ENCODE measurements at places on chromosomes 7 and 10.

- no peak for DNase-seq
Observed at GRCh38 chr10:93090619-93091018, 16.9 kb downstream of the CYP26A1 start.

- no peak for DNase-seq
Observed at GRCh38 chr7:159207393-159207792, 62.7 kb upstream of the VIPR2 start.

DNA sequence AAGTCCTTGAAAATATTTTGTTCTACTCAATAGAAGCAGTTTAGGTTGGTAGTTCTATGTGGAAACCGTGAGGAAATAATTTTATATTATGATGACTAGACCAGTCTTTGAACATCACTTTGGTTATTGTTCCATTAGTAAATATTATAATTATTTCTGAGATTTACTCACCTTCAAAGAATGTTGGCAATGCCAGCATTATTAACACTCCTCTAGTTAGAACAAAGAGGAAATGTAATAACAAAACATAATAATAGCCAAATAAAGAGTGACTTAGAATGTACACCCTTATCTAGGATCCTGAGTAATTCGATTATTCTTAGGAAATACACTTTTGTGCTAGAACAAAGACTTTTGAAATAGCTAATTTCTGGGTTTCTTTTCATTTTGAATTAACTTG lies 121.1 kb downstream of the CFTR start:
- DNase-seq = no peak

DNA sequence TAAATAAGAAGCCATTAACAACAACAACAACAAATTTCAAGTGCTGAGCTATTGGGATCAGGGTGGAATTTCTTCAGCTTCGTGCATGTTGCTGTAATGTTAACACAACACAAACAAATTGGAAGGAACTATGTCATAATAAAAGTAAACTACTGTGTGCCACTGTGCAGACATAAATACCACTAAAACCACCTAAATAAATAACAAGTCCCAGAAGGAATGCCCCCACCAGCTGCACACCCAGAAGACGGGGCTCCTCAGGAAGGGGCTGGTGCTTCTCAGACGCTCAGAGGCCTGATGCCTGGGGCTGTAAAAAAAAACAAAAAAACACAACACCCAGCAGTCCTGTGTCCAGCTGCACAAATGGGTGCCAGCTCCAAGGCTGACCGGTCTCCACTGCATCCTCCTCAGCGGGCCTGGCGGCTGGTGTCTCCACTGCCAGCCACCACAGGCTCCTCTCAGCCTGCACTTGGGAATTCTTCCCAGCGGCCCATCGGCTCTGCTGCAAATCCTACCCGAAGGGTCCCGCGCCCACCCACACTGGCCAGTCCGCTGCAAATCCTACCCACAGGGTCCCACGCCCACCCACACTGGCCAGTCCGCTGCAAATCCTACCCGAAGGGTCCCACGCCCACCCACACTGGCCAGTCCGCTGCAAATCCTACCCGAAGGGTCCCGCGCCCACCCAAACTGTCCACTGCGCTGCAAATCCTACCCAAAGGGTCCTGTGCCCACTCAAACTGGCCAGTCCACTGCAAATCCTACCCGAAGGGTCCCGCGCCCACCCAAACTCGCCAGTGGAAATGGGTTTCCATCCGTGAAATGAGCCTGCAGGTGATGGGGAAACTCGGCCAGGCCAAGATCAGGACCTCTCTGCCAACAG lies 35.8 kb upstream of the DNAAF5 start:
- DNase-seq = no peak

DNA sequence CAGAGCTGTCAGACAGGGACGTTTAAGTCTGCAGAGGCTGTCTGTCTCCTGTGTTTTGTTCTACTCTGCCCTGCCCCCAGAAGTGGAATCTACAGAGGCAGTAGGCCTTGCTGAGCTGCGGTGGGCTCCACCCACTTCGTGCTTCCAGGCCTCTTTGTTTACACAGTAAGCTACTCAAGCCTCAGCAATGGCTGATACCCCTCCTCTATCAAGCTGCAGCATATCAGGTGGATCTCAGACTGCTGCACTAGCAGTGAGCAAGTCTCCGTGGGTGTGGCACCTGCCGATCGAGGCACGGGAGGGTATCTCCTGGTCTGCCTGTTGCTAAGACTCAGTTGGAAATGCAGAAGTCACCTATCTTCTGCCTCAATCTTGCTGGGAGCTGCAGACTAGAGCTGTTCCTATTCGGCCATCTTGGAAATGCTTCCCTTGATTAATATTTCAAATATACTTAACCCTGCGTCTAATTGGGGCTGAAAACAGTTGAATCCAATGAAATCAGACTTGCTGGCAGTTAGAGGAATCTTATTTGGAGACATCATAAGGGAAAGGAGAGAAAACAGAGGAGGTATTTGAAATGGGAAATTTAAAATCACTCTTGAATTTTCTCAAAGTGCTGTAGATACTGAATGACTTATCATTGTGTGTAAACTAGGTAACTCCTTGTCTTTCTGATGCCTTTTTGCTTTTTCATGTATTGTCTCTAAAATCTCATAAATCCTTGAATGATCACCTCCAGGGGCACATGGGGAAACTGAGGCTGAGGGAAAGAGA lies 13.8 kb upstream of the CYP3A5 start:
- no peak for DNase-seq

- DNase-seq = no peak
Observed at GRCh38 chr10:102540023-102540422, 36.3 kb downstream of the SUFU start.

DNA sequence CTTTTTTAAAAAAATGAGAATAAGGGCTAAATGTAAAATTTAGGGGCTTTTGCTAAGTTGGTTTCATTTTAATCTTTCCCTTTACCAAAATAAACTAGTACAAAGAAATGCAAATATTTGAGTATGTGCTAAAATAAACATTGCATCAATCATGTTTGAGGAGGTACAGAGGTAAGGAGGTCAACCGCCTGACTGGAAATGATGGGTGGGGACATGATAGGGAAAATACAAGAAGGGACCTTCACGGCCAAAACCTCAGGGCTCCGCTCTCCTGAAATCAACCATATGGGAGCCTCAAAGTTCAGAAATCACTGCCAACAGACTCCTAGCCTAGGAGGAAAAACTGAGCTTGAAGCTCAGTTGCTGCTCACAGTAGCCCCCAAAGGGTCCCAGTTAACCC lies 207.6 kb downstream of the AHR start:
- no peak for DNase-seq

- peak; percentile 37 for DNase-seq
Observed at GRCh38 chr10:36023939-36024338, 381.8 kb upstream of the FZD8 start.

DNA sequence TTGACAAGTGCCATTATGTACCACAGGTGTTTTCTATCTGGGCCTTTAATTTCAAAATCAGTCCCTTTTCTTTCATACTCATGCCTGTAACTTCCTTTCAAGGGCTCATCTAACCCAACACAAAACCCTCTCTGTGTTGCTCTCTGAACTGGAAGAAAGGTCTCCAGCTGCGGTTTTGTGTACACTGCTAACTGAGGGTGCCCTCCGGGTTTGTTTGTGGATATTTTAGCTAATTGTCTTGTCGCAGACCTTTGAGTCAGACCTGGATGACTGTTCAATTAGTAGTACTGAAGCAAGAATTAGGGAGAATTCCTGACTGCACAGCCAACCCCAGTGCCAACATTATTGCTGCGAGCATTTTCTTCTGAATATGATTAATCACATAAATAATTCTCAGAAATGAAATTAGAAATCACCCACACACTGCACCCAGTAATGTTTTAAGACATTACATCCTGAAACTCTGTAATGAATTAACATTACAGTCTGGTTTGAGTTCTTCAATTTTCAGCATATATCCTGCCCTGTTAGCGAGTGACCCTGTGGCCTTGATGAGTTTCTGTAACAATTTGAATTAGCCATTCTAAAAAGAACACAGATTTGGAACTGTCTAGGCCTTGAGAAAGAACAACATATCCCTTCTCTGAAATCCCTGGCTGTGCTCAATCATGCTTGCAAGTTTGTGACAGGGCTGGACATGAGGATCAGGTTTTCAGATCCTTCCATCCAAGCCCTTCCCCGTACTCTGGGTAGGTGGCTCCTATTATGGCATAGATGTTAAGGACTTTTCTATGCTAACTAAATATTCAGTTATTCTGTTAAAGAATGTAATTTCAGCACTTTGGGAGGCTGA lies 460.1 kb downstream of the PLXDC2 start:
- DNase-seq = no peak

GRCh38 chr10:52249850-52250395 lies 64.2 kb upstream of the DKK1 start:
- DNase-seq = no peak

- no peak for DNase-seq
Observed at GRCh38 chr7:92997719-92998118, 120.1 kb downstream of the SAMD9 start.

DNA sequence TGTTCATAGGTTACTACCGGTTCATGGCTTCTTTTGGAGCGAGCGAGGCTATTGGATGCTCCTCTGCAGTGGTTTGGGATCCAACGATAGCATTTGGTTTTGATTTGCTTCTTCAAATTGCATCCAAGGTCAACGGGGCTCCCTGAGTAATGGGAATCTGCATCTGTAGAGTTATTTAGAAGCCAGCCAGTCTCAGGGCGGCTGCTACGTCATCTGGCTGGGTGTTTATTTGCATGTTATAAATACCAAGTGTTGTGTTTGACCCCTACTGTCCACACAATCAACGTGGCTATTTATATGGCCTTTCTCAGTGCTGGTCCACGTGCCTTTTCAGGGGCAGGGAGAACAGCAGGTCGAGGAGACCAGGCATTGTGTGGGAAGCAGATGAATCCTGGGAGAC lies 137.7 kb downstream of the PRPF18 start:
- DNase-seq = no peak

DNA sequence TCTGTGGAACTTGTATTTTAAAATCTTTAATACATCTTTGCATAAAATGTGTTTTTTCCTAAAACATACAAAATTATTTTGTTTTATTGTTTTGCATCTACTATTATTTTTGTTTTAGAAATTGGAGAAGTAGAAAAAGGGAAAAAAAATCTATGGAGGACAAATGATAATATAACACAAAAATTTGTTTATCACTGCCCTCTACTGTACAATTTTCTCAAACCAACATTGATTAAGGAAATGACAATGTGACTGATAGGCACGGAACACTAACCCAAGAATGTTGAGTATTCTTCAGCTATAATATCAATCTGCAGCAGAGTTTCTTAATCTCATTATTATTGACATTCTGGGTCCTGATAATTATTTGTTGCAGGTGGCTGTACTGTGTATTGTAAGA lies 9.5 kb upstream of the ING3 start:
- no peak for DNase-seq

DNA sequence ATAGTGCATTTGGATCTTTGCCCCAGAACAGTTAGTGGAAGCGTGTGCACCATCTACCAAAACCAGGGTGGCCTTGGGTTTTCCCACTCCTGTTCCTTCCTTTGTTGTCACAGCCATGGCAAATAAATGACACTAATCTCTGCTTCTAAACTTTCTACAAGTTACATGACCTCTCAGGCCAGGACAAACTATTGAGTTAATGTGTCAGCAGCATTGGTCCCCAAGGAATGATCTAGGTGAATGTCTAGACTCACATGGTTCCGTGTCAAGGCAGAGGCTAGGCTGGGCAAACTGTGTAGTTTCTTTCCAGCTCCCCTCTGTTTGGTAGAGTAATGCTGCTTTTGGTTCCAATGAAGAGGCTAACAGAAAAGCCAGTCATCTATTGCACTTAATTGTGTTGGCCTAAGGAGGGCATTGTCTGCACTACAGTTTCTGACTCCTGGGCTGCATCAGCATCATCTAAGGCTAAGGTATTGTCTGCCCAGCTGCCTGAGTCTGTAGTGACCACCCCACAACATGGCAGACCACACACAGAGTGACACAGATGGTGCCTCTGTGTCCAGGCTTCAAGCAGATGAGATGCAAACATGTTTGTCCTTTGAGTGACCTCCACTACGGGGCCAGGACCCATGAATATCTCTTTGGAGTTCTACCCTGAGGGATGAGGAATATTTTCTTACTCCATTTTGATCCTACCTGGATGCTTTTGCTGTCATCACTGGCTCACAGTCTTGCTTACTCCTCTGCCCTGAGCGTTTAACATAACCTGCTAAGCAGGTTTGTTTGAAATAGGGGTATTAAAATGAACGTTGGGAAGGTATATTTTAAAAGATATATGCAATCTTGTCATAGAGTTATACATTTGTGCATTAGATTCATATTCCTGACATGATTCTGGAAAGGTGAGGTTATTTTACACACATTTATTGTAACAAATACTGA lies 1.7 kb downstream of the CYP3A4 start:
- no peak for DNase-seq

- DNase-seq = no peak
Observed at GRCh38 chr10:18402853-18403252, 248.5 kb downstream of the NSUN6 start.

DNA sequence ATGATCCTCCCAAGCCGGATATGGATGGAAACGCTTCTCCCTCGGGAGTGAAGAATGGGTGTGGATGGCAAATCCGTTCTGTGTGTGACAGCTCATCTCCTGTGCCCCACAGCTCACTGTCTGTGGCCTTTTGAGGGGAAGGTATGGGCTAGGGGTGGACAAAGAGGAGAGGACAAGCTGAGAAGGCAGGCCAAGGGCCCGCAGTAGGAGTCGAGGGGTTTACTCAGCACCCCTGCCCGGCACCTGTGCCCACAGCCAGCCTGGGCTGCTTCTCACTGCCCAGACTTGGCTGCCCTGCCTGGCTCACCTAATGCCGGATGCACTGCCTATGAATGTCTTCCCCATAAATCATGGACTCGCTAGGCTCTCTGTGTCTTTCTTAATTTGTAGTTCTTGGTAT lies 503.8 kb downstream of the TCERG1L start:
- DNase-seq = no peak

GRCh38 chr10:47361293-47361692 lies 13.1 kb downstream of the RBP3 start:
- no peak for DNase-seq

DNA sequence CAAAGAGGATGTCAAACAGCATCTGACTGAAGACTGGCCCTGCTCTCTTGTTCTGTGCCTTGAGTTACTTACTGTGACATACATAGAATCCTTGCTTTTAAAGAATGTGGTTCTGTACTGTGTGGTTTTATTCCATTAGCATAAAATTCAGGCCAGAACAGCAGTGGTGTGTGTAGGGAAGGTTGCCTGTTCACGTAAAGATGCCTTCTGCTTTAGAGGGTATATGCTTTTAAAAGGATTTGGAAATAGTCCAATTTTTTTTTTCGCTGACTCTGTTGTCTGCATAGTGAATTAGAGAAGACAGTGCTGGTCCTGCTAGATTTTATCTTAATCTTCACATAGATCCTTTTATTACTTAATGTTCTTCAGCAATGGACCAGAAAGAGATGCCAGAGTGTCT lies 470.8 kb upstream of the SEMA3A start:
- no peak for DNase-seq

GRCh38 chr7:50298811-50299562 lies 5.5 kb upstream of the IKZF1 start:
- DNase-seq = no peak

GRCh38 chr10:108850138-108850854 lies 1073.0 kb downstream of the XPNPEP1 start:
- DNase-seq = no peak

- no peak for DNase-seq
Observed at GRCh38 chr7:33706771-33707200, 198.6 kb upstream of the BMPER start.
